ENCODE measurements at places on chromosomes 4 and X.

- no peak for DNase-seq
Measured at GRCh38 chr4:25111648-25112196, 48.5 kb downstream of the SEPSECS start.

- no peak for DNase-seq
Measured at GRCh38 chrX:37000140-37000539, 8.0 kb upstream of the FAM47C start.

- DNase-seq = no peak
Measured at GRCh38 chrX:87727620-87728019, 210.0 kb downstream of the KLHL4 start.

GRCh38 chrX:104539081-104539480 is 26.9 kb upstream of the IL1RAPL2 start:
- DNase-seq = no peak

DNA sequence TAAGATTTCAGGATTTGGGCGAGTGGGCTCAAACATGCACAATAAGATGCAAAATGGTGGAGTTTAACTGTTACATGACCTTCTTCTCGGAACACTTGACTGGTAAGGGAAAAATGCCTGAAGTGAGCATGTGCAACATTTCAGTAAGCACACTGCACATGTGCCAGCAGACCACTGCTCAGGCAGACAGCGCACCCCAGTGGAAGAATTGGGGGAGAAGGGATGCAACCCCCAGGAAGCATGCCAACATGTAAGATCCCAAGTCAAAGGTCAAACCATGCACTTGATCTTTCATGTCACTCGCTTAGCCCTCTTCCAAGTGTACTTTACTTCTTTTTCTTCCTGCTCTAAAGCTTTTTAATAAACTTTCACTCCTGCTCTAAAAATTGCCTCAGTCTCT is 256.3 kb downstream of the CENPC start:
- no peak for DNase-seq

DNA sequence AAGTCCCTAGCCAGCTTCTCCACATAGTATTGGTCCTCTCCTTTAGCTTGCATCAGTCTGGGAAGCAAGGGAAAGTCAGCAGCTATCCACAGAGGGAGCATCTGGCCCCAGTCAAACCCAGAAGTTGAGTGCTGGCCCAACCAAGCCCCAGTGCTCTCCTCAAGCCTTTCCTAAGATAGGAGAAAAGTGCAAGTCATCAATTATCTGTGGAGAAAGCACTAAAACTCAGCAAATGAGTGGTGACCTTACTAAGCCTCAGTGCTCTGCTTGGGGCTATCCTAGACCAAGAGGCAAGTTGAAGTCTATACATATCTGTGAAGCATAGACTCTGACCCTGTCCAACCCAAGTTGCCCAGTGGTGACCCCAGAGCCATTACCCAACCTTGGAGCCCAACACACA is 28.5 kb upstream of the MAGEE1 start:
- no peak for DNase-seq

GRCh38 chrX:19673375-19674040 is 158.2 kb upstream of the MAP3K15 start:
- DNase-seq = no peak

- no peak for DNase-seq
Measured at GRCh38 chrX:63884821-63885790, 100.1 kb upstream of the ARHGEF9 start.

- no peak for DNase-seq
Measured at GRCh38 chr4:88623097-88623496, 30.8 kb downstream of the HERC3 start.

- no peak for DNase-seq
Measured at GRCh38 chrX:74680391-74680790, 66.0 kb upstream of the RLIM start.

- no peak for DNase-seq
Measured at GRCh38 chrX:152895121-152895520, 2.7 kb upstream of the ZNF185 start.

DNA sequence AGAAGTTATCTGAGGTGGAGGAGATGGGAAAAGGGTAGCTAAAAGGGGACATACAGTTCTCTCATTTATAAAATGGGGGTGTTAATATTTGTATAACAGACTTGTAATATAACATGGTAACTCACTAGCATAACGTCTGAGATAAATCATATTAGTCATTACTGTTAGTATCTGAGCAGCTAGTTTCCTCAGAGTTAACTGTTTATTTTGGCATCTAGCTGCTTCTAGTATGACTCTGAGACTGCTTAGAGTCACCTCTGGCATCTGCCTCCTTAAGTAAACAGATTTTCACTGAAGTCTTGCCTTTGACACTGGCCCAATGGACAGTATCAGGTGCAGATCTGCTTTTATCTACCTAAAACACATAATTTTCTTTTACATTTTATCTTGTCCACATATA is 58.1 kb downstream of the SLC30A9 start:
- no peak for DNase-seq

DNA sequence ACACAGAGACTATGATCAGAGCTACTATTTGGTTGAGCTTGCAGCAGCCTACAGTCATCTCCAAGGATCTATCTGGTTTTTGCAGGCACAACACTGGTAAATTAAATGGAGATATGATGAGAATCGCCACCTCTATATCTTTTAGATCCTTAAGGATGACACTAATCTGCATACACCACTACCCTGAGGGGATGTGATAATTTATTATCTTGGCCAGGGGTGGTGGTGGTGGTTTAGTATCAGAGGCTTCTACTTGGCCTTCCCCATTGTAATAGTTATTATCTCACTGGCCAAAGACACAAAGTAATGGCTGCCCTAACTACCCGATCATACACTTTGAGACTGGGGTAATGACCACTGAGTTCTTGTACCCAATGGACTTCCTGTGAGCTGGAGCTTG is 21.2 kb downstream of the CCDC160 start:
- no peak for DNase-seq

- peak; percentile 18 for DNase-seq
Measured at GRCh38 chrX:103215425-103215991, 600 bp downstream of the BEX4 start.

DNA sequence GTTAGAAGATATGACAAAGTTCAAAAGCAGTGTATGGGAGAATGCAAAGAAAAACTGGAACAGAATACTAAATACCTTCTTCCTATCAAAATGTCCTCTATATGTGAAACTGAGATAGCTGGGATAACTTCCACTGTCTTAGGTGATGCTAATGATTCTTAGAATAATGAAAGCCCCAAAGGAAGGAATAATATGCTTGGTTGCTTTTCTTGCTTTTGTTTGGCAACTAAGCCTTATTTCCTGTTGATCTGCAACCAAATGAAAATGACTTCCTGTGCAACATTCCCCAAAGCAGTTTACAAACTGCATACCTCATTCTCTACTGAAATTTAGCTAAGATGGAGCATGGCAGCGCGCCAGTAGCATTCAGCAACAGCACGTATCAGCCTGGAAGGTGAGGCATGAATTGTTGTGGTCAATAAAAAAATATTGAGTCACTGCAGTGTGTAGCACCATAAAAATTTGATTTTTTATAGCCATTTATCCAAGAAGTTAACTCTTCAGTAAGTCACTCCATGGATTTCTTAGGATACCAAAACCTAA is 18.7 kb downstream of the NDNF start:
- DNase-seq = no peak

GRCh38 chr4:7052923-7053715 is 9.9 kb downstream of the TADA2B start:
- no peak for DNase-seq

DNA sequence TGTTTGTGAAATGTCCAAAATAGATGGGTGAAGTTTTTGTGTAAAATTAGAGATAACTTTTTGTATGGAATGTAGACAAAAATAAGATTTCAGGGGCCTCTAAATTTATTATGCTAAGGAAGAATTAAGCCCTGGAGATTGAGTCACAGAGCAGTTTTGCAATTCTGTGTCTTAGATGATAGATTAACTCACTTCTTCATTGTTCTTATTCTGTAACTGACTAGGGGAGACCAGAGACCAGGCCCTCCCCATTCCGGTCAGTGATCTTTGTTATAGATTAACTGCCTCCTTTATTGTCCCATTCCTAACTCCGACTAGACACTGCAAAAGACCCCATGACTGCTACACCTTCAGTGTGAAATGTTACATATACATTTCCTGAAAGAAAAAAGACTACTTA is 238.4 kb upstream of the TAPT1 start:
- no peak for DNase-seq

DNA sequence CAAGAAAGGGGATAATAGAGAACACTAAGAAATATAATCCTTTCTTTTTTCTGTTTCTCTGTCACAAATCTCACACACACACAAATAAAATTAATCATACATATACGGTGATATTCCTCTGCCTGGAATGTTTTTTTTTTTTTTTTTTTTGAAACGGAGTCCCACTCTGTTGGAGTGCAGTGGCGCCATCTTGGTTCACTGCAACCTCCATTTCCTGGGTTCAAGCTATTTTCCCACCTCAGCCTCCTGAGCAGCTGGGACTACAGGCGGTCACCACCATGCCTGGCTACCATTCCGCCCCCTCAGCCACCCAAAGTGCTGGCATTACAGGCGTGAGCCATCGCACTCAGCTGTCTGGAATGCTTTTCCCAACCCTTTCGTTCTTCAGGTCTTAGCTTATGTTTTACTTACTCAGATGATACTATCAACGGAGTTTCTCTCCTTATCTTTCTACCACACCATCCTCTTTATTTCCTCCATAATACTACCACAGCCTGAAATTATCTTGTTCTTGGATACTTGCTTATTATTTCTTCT is 69.3 kb downstream of the ANKRD17 start:
- no peak for DNase-seq

DNA sequence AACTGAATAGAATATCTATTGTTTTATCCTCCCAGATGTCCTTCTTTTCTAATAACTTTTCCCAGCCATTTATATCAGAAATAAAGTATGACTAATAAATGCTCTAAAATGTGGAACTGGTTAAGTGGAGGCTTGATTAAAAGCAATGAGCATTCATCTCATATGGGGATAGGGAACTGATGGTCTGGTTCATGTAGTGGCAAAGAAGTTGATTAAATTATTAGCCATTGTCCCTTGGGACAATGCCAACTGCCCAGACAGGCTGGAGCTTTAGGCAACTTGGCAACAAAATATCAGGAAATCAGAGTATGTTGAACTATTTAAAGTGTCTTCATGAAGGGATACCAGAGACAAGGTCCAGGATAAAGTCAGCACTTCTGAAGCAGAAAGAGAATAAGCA is 24.2 kb downstream of the TRO start:
- DNase-seq = no peak

DNA sequence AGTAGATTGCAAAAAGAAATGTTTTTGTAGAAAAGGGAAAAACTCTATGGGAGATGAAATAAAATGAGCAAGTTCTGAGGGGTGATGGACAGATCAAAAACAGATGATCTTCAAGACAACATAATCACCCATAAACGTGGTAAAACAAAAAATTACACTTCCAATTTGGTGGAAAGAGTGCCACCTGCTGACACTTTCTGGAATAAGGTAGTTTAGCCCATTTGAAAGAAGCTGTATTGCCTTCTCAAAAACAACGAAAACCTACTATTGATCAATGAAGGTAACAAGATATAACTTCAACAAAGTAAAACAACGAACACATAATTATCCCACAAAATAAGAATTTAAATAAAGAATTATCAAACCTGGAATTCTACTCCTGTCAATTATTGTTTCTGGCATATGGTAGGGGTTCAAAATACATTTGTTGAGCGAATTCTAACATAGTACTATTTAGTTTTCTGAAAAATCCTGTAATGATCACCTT is 2.5 kb downstream of the COQ2 start:
- DNase-seq = no peak

- DNase-seq = no peak
Measured at GRCh38 chrX:29528281-29528680, 687.1 kb upstream of the MAGEB2 start.

- DNase-seq = no peak
Measured at GRCh38 chr4:114217150-114217817, 237.8 kb upstream of the ARSJ start.

DNA sequence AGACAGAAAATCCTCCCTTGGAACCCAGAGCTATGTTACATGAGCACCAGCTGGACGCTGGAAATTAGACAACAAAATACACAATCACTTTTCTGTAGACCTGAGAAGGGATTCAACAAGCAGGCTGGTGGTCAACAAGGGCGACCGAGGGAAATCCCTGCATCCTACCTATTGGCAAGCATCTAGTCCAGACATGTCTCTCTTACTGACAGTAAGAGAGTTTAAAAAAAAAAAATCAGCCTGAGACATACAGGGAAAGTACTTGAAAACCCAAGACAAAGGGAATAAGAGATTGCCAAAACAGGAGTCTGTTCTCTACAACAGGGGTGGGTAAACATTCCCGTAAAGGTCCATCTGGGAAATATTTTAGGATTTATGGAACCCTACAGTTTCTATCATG is 108.0 kb downstream of the KDR start:
- DNase-seq = no peak

- no peak for DNase-seq
Measured at GRCh38 chr4:128424527-128425497, 137.2 kb upstream of the PGRMC2 start.

- no peak for DNase-seq
Measured at GRCh38 chr4:83490876-83491450, 6.1 kb upstream of the ABRAXAS1 start.

- DNase-seq = no peak
Measured at GRCh38 chrX:38798956-38799355, 2.3 kb upstream of the MID1IP1 start.

DNA sequence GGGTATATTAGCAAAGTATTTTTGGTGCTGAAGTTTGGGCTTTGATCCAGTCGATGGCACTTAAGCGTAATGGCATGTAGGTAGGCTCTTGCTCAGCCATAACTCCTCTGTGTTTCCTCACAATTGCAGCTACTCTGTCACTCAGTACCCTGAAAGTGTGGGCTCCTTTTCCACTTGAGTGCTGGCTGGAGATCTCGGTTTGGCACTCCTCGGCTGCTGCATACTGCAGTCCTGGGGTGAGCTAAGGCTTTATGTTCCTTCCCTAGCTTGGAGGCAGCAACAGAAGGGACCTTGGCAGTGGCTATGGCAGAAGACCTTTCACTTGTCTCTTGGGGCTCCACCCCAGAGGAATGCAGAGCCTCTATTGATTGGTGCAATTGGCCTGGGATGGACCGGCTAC is 106.7 kb upstream of the GRXCR1 start:
- no peak for DNase-seq

- no peak for DNase-seq
Measured at GRCh38 chr4:109213056-109213455, 89.4 kb downstream of the COL25A1 start.

GRCh38 chr4:31408121-31408520 is 688.0 kb downstream of the PCDH7 start:
- no peak for DNase-seq

DNA sequence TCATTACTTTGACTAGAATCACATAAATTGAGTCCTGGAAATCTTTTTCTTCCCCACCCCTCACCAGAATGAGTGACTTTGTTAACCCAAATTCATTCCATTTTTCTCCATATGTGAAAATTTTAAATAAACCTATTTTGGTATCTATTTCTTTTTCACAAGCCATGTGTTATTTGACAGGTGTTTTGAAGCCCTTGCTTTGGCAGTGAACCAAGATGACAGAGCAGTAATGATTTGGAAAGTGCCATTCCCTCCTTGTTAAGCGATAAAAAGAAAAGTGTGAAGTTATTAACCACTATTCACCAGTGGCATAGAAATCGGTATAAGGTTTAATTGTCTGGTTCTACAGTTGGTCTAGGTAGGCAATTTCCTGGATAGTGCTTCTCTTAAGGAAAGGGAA is 66.1 kb downstream of the POLA1 start:
- no peak for DNase-seq
